Natural killer cell (primary cell): ENCODE measurements at places on chromosomes 5 and 9.
A peak's percentile ranks its signal among the peaks of the same experiment; 100 is the strongest.

- no peak for DNase-seq
Observed at GRCh38 chr9:134663753-134664415, 22.3 kb downstream of the COL5A1 start.

GRCh38 chr5:3317051-3317795, 278.4 kb upstream of the IRX1 start:
- no peak for DNase-seq

DNA sequence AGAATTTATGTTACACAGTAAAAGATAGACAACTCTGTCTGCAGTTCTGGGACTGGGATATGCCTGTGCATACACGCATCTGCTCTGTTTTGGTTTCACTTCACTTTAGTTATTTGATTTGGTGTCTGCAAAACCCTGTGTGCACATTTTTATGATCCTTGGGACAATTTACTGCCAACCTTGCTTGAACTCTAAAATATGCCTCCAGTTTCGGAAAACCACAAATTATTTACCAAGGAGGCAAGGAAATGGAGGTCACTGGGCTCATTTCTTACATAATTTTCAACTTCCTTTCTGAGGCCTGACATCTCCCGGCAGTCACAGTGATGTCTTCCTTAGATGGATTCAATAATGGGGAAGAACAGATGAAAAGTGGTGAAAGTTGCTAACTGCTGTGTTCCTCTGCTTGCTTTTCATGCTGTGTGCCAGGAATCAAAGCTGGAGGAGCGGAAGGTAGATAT, 61.2 kb upstream of the TAF11L2 start:
- no peak for DNase-seq

DNA sequence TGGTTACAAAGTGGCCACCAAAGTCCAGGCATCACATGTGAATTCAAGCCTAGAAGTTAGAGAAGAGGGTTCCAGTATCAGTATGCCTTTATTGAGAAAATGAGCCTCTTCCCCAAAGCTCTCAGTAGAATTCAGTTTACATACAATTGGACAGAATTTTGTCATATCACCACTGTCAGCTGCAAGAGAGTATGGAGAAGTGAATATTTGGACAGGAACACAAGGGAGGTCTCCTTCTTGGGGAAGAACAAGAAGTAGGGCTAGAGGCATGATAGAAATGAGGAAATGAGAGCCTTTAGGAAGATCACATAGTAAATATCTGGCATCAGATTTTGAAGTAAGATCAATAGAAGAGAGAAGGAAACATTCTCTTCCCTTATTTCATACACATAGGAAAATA, 27.8 kb upstream of the VLDLR start:
- DNase-seq, result no peak

- no peak for DNase-seq
Observed at GRCh38 chr9:76654575-76654974, 109.7 kb upstream of the PCA3 start.

DNA sequence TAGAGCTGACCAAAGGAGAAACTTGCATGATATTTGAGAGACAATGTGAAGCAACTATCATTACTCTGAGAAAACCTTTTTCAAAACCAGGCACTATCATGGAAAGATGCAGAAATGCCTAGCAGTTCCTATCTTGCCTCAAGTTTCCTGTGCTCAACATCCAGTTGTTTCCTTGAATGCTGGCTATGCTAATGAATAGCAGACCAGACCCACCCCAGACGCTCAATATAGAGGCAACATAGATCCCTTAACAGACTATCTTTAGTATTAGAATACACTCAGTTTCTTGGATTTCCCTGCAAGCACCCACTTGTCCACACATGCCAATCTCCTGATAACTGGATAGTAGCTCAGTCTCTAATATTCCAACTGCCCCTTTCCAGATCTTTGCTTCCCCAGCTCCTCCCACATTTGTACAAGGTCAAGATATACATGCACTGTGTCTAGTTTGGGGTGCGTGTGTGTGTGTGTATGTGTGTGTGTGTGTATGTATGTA, 93.3 kb upstream of the PCSK5 start:
- DNase-seq, result no peak

- DNase-seq, result no peak
Observed at GRCh38 chr5:177357146-177357458, 622 bp upstream of the RGS14 start.

DNA sequence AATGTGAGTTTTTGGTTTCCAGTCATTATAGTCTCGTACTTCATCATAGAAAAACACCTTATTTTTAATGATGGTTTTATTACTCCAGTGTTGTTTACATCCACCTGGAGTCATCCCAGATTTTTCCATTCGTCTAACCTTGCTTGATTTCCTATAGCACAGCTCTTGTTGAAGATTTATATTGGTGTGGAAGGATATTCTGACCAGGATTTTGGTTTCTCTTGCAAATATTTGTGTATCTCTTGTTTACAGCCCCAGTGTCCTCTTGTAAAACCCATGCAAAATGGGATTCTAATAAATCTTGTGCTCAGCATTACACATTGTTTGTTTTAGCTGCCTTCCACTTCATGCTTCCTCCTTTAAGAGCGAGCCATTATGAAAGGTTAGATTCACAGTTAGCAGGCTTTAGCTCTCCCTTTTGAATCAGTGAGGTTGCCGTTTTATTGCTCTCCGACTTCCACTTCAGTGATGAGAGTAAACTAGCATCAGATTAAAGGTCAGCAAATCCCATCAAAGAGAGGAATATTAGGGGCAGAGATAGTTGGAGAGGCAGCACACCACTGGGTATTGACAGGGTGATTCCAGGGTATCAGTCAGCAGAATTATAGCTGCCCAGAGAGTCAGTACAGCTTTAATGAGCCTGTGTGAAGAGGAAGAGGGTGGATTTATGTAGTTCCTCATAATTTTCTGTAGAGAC, 157.1 kb downstream of the PBX3 start:
- no peak for DNase-seq

DNA sequence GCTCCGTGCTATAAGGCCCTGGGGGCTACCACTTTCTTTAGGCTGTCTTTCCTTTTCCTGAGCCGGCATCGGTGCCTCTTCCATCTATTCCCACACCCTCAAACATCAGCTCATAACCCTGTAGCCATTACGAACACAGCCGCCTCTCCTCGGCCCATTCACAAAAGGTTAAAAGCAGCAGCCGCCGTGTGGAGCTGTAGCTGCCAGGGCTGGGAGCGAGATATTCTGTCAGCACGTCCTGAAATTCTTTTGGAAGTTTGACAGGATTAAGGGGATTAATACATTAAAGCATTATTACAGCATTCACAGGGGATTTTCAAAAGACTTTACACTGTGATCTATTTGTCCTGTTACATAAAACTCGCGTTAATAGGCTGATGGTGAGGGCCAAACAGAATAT, 428.2 kb downstream of the CDK5RAP2 start:
- no peak for DNase-seq

- DNase-seq, result no peak
Observed at GRCh38 chr5:67971223-67971830, 244.2 kb upstream of the PIK3R1 start.

- DNase-seq, result peak; percentile 79
Observed at GRCh38 chr5:135887447-135887864, 8.2 kb downstream of the IL9 start.

GRCh38 chr5:38316544-38317224, 58.3 kb downstream of the EGFLAM start:
- no peak for DNase-seq

- DNase-seq, result no peak
Observed at GRCh38 chr5:92002721-92003274, 619.7 kb upstream of the ARRDC3 start.

DNA sequence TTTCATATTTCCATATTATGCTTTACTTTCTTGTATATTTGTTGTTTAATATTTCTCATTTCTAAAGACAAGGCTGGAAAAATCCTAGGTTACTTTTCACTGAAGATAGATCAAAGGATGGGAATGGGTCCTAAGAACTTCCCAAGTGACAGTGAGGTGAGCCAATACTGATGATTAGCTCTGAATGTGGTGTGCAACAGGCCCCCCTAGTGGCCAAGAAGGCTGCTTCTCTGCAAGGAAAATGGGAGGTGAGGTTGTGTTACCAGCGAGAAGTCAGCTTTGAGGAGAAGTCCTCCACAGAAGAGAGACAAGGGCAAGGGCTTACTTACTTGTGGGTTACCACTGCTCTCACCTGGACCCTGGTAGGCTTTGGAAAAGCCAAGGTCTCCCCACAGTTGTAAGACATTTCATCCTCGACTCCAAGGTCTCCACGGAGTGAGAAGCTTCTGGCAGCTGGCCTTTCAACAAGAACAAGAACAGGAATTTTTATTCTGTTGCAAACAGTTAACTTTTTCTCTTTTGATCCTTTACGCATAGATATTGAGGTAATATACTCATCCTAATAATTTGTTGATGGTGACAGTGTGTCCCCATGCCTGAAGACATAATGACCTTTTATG, 69.9 kb downstream of the MAMDC2 start:
- DNase-seq, result no peak

DNA sequence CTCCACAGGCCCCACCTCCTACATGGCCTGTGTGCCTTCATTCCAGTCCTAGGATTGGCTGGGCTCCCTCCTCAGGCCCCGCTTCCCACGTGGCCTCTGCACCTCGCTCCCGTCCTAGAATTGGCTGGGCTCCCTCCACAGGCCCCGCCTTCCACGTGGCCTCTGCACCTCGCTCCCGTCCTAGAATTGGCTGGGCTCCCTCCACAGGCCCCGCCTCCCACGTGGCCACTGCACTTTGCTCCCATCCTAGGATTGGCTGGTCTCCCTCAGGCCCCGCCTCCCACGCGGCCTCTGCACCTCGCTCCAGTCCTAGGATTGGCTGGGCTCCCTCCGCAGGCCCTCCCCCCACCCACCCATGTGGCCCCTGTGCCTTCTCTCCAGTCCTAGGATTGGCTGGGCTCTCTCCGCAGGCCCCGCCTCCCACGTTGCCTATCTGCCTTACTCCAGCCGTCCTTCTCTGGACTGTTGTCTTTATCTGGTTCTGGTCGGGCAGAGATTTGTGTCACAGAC, 45.3 kb upstream of the CACNA1B start:
- no peak for DNase-seq

DNA sequence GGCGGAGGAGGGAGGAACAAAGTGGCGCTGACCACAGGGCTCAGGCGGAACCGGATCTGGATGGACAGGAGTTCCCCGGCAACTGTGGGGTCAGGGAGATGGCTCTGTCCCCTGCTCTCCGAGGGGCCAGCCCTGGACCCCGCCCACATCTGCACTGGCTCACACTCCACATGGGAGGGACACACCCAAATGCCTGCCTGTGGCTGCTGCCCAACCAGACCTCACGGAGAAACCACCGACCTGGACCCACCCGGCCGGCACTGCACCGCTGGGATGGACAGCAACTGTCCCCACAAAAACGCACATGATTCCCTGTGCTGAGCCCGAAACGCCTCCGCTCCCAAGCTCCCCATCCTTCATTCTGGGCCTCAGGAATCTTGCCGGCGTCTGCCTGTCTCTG, 4.8 kb downstream of the CCDC187 start:
- no peak for DNase-seq
